ENCODE measurements at places on chromosomes 5 and 9.

- DNase-seq: no peak
Observed at GRCh38 chr9:109517901-109518377, 19.8 kb upstream of the PTPN3 start.

GRCh38 chr9:111287127-111287526 is 42.9 kb downstream of the OR2K2 start:
- no peak for DNase-seq

- DNase-seq: no peak
Observed at GRCh38 chr9:86126998-86127972, 27.9 kb upstream of the GOLM1 start.

GRCh38 chr9:107190061-107190935 is 92.8 kb upstream of the RAD23B start:
- no peak for DNase-seq

DNA sequence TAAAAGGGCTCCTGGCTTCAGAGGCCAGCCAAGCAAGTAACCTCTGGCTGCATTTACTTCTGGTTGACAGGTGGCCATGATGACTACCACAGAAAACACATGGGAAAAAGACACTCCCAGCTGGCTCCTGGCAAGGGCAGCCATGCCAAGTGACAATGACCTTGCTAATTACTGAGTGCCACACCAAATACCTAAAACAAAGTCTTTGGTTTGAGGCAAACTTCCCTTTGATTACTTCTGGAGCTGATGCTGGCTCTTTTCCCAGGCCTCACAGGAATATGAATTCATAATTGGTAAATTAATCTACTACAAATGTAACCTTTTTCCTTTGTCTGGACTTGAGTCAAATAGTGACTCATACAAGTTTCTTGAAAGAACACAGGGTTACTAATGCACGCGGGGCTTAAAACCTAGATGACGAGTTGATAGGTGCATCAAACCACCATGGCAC is 61.0 kb downstream of the LPAR1 start:
- DNase-seq: no peak

DNA sequence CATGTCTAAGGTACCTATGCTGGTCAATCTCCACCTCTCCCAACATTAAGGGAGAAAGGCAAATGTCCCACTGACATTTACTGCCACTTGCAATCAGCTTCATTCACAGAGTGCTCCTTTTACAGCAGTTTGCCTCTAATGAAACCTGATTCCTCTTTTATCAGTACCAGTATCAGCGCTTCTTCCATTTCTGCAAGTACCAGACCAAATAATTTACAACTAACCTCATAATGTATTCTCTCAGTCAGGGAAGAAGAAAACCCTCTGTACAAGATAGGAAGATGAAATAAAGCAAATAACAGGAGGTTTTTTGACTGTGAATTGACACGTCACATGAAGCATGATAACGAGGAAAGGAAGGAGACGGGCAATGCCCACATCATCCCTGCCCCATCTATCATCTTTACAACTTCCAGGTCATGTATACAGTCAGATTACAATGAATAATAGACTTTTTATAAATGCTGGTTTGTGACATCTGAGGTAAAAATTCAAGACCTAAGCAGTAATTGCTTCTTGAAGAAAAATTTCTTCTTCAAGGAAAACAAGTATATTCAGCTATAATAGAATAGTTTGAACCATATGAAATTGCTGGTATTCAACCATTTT is 21.9 kb downstream of the ABITRAM start:
- no peak for DNase-seq

- no peak for DNase-seq
Observed at GRCh38 chr5:136205941-136206340, 13.0 kb upstream of the SMIM32 start.

DNA sequence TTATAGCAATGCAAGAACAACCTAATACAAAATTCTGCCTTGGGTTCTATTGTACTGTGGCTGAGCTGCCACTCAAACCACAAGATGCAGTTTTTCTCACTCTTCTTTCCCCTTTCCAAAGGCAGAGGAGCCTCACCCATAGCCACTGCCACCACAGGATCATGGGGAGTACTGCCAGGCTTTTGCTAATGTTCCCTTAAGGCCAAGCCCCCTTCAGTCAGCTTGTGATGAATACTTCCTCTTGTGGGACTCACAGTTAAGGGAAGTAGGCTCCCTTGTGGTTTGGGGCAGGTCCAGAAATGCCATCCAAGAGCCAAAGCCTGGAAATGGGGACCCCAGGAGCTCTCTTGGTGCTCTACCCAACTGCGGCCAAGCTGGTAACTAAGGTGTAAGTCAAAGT is 258.7 kb downstream of the SPATA31D1 start:
- DNase-seq: no peak

- DNase-seq: no peak
Observed at GRCh38 chr5:109242518-109242917, 167.3 kb downstream of the PJA2 start.

GRCh38 chr9:105975886-105976645 is 281.7 kb downstream of the TMEM38B start:
- no peak for DNase-seq

DNA sequence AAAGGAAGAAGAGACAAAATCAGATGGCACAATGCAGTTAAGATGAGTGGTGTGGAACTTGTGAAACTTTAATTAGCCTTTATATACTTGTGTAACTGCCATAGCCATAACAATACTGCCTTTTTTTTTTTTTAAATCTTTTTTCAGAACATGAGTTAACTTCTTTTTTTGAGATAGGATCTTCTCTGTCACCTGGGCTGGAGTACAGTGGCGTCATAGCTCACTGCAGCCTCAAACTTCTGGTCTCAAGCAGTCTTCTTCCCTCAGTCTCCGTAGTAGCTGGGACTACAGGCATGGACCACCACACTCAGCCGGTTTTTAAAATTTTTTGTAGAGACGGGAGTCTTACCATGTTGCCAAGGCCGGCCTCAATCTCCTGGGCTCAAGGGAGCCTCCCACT is 37.2 kb downstream of the GPBP1 start:
- DNase-seq: no peak

DNA sequence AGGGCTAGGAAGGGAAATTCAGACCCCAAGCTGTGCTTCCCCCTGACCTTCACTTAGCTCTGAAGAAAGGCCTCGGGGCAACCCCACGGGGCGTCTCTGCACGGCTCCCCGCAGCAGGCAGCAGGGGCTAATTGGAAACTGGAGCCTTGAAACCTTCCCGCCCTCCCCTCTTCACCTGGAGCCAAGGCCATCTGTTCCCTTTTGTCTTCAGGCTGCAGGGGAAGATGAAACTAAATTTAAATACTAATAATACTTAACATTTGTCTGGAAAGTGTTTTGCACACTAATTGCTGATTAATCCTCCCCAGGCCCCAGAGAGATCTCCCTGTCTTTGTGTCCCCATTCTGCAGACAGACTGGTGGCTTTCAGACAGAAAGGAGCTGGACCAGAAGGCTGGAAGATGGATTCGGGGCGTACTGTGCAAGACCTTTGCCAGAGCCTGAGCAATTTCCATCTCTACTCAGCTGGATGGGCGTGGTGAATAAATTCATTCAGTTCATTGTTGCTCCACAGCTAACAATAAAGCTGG is 34.1 kb upstream of the CPLX2 start:
- no peak for DNase-seq

DNA sequence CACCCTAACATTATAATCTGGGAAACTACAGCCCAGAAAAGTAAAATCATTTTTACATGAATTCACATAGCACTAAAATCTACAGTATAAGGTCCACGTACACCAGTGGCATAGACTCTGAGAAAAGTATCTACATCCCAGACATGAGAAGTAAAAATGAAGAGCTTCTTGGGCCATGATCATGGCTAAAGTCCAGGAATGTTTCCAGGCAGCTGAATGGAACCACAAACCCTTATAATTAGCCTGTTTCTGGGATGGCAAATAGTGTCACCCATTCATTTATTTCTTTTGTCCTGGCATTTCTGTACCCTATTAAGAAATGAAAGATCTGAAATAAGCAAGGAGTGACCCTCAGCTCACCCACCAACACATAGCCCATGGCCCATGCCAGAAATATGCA is 217.9 kb downstream of the SPOCK1 start:
- DNase-seq: no peak

DNA sequence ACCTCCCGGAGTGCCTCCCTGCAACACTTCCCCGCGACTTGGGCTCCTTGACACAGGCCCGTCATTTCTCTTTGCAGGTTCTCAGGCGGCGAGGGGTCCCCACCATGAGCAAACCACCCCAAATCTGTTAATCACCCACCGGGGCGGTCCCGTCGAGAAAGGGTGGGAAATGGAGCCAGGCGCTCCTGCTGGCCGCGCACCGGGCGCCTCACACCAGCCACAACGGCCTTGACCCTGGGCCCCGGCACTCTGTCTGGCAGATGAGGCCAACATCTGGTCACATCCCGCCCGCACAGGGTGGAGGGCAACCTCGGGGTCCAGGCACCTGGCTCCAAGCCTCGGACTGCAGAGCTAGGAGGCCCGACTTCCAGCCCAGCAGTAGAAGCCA is 776 bp upstream of the TERT start:
- no peak for DNase-seq

DNA sequence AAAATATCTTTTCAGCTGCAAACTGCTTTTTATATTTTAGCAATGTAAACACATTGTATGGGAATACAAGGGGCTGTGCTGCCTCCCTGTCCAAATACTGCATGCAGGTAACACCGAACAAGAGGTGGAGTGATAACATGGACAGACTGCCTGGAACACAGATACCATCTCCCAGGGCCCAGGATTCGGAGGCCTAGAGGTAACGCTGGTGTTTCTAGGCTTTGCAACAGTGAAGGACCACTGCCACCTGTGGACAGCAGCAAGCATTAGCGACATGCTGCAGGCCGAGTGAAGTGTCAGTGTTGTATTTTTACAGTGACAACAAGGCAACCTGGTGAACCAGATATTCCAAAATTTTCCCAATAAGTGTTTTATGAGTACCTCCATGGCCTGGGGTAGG is 379.1 kb downstream of the DMRT2 start:
- DNase-seq: no peak

DNA sequence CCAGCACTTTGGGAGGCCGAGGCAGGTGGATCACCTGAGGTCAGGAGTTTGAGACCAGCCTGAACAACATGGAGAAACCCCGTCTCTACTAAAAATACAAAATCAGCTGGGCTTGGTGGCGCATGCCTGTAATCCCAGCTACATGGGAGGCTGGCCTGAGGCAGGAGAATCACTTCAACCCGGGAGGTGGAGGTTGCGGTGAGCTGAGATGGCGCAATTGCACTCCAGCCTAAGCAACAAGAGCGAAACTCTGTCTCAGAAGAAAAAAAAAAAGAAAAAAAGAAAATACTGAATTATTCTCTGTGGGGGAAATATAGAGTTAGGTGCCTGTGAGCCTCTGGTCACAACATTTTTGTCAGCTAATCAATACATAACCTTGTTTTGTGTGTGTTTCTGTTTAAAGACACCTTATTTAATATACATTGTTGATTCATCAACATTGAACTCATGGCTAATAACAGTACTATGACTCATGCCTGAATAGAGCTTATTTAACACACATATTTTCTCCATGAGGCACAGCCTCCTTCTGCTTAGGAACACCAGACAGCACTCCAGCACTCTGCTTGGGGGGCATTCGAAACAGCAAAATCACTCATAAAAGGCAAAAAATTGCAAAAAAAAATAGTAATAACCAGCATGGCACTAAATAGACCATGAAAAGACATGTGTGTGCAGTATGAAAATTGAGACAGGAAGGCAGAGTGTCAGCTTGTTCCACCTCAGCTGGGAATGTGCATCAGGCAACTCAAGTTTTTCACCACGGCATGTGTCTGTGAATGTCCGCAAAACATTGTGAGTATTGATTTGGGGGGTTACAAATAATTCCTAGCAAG is at the start of gene IL31RA:
TSS of gene IL31RA (plus strand) at position 519 of the 836 bp plus-strand sequence. CDS start at position 733, 214 bp downstream.
- no peak for DNase-seq

- DNase-seq: no peak
Observed at GRCh38 chr5:100260968-100261367, 274.2 kb upstream of the FAM174A start.

GRCh38 chr5:60611099-60611740 is 88.7 kb downstream of the DEPDC1B start:
- no peak for DNase-seq

DNA sequence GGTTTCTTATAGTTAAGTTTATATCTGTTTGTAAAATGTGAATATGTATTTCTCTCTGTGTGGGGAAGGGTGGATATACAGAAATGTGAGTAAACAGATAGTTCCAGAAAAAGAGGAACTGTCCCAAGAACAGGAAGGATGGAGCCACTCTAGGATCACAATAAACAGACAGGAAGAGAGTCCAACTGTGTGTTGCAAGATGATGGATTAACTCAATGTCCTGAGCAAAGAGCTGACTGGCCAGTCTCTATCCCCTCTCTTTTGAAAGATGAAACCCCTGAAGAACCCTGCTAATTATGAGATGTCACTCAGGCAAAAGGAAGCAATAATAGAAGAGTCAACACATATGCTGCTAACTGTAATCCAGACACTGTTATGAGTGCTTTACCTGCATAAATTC is 202.7 kb downstream of the SEMA6A start:
- no peak for DNase-seq

DNA sequence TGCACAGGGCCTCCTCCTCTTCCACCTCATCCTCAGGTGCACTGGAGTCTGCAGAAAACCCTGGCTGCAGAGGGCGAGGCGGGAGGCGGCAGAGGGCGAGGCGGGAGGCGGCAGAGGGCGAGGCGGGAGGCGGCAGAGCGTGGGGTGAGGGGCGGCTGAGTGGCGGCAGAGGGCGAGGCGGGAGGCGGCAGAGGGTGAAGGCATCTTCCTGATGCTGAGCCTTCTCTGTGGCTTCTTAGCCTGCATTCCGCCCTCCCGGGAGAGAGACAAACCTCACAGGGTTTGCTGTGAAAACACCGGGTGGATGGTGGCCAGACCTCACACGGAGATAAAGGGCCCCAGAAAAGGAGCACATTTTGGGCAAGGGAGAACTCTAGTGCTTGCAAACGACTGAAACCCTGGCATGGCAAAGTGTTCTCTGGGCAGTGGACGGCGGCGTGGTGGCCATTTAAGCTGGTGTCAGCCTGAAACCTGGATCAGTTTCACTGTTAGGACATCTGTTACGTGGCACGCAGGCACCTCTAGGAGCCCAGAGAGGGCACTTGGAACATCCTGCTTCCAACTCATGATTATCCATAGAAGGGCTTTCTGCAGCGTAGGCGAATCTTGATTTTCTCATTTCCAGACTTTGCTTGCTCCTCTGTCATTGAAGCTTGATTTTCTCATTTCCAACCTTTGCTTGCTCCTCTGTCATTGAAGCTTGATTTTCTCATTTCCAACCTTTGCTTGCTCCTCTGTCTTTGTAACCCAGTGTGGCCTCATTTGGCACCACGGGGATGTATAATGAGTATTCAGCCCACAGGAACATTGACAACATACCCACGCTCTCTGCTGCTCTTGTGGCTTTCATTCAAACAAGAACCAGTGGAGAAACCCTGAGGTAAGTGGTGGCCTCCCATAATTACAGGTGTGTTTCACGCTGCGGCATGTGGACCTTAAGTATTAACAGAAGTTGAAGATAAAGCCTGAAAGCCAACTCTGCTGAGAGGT is 16.3 kb upstream of the PLEKHG4B start:
- DNase-seq: no peak

GRCh38 chr9:77391834-77392233 is 214.5 kb downstream of the VPS13A start:
- DNase-seq: no peak
